ENCODE measurements at places on chromosomes 2 and 18.

GRCh38 chr2:70140791-70141211, 50.0 kb downstream of the C2orf42 start:
- DNase-seq, result no peak

- no peak for DNase-seq
These were observed 213.6 kb upstream of the FAM98A start for GRCh38 chr2:33812707-33813106.

DNA sequence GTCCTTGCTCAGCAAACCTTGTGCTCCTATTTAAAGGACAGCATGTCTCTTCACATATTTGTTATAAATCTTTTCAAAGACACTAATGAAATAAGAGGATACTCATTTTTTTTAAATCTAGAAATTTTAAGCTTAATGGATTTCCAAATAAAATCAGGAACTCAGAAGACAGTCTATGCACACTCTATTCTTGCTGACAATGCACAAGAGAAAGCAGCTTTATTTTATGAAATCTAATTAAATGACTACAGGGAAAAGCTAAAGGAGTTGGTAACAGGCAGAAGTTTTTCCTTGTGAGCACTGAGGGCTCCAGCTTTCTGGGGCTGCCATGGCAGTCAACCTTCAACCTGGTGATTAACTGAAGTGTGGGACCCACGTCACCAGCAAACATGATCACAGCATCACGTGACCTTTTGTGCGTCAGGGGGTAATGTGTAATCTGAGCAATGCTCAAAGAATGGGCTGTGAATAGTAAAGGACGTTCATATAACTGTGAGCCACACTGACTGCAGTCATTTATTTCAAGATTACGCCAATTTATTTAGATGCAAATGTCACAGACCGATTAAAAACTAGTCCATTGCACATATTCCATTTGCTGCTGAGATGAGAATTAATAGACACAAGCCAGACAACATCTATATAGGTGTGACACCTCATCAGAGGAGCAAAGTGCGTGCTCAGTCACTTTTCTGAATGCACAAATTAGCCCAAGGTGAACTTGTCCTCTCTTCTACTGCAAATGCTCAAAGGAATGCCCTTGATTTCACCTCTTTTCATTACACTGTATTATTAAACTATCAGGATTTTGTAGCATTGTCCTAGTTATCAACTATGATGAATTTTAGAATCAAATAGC, 11.6 kb upstream of the DNER start:
- DNase-seq, result no peak

GRCh38 chr2:195612611-195613495, 44.2 kb upstream of the SLC39A10 start:
- DNase-seq, result no peak

- DNase-seq, result no peak
These were observed 10.5 kb downstream of the ATG16L1 start for GRCh38 chr2:233261819-233262555.

DNA sequence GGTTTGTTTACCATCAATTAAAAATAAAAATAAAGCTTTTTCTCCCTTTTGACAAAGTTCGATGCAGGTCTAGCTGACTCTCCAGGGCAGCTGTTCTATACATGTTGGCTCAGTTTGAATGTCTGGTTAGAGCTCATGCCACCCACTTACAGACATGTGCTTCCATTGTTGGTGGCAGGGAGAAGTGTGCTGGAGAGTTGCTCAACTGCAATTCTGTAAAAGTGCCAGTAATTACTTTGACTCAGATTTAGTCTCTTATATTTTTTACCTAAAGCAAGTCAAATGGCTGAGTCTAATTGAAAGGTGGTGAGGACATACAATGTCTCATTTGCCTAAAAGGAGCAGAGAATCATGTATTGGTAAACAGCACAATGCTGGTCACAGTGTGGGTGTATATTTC, 609.1 kb upstream of the SYT4 start:
- DNase-seq, result no peak

- no peak for DNase-seq
These were observed 198.5 kb upstream of the ITGA4 start for GRCh38 chr2:181258720-181259119.

GRCh38 chr2:218671654-218672566, at the start of the genes RNF25 and STK36:
RNF25 (minus strand) TSS chr2:218672002; CDS start chr2:218671970, 32 bp downstream.
STK36 (plus strand) TSS chr2:218672086; CDS start chr2:218672830, 744 bp downstream.
- DNase-seq, result peak; percentile 73

DNA sequence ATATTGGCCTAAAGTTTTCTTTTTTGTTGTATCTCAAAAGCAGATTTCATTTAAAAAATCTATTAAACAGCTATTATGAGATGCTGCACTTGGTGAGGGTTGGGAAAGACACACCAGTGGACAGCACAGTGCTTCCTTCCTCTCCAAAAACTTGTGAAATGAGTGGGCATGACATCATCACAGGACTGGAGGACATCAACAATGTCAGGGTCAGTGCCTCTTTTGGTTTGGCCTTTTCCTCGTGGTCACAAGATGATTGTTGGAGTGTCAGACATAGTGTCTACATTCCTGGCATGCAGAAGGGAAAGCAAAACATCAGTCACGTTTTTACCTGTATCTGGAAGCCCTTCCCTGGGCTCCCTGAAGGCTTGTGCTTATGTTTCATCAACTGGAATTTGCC, 49.6 kb downstream of the IL1R2 start:
- DNase-seq, result no peak

DNA sequence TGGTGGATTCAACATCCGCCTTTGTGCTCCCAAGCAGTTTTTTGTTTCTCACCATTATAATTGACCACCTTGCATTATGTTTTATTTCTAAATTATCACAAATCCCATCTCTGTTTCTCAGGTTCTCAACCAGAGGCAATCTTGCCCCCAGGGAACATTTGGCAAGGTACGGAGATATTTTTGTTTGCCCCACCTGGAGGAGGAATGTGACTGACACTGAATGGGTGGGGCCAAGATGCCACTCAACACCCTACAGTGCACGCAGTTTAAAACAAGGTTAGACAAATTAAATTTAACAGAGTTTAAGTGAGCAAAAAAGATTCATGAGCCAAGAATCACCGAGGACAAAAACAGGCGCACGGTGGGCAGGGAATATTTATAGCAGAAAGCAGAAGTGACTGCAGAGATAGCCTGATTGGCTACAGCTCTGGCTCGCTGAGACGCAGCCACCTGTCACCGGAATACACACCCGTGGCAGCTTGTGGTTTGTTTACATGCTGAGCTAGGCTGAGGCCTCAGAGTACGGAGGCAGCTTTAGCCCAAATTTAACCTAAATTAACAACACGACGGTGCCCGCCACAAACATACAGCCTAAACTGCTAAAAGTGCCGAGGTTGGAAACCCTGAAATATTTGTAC, 150.0 kb upstream of the ALKAL2 start:
- DNase-seq, result no peak

DNA sequence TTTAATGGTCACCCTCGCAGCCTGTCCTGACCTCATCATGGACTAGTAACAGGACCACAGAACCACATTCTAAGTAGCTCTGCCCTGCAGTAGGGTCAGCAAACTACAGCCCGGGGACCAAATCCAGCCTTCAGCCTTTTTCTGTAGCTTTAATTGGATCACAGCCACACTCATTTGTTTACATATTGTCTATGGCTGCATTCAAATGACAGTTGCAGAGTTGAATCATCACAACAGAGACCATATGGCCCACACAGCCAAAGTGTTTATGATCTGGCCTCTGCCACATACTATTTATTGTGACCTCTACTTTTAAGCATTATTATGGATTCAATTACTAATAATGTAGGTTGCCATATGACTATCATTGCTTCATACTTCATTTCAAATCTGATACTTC, 47.7 kb downstream of the MAP3K19 start:
- DNase-seq, result no peak

- no peak for DNase-seq
These were observed 13.7 kb upstream of the TET3 start for GRCh38 chr2:73970850-73971471.

- no peak for DNase-seq
These were observed 49.1 kb downstream of the GTF3C3 start for GRCh38 chr2:196750291-196750923.

- no peak for DNase-seq
These were observed 1795.7 kb upstream of the PIK3C3 start for GRCh38 chr18:40159141-40160017.

DNA sequence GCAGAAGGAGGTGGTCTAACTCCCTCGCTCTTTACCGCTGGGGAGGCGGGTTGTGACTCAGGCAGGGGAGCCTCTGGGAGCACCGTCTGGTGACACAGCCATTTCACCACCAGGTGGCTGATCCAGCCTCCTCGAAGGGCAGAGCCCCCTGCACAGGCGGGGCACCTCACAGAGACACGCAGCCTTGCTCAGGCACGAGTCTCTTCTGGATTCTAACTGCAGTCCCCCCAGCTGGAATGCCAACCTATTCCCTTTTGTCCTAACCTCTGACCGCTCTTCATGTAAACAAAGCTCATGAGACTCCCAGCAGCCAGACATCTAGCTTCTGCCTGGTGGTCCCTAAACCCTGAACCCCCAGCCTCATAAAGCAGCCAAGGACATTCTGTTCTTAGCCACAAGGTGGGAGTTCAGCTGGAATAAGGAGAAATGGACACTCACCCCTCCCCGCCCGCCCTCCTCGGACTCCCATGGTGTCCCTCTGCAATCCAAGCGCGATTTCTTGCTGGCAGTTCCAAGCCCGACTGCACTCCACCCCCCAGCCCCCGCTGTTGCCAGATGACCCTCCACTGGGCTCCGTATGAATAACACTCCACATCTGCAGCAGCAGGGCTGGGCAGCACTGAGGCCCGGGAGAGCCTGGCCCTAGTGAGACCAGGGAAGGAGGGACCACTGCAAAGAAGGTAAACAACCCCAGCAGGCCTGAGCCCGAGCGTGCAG, 84.3 kb downstream of the TNS1 start:
- DNase-seq, result no peak

- no peak for DNase-seq
These were observed 18.3 kb downstream of the DNPEP start for GRCh38 chr2:219369447-219369861.

DNA sequence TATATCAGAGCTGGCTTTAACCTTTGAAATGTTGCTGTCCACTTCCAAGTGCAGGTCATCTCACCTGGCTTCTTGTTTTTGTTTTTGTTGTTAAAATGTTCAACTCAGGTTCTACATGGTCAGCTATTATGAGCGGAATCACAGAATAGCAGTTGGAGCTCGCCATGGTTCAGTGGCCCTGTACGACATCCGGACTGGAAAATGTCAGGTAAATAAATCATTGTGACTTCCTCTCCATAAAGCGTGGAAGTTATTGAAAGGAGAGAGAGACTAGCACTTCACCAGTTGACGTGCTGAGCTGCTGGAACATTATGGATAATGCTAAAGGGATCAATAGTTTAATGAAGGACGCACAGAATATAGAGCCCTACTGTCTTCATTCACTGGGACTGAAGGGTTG, 184.6 kb upstream of the BOD1L2 start:
- DNase-seq, result no peak

- DNase-seq, result no peak
These were observed 7.8 kb upstream of the RAB12 start for GRCh38 chr18:8601277-8602032.

DNA sequence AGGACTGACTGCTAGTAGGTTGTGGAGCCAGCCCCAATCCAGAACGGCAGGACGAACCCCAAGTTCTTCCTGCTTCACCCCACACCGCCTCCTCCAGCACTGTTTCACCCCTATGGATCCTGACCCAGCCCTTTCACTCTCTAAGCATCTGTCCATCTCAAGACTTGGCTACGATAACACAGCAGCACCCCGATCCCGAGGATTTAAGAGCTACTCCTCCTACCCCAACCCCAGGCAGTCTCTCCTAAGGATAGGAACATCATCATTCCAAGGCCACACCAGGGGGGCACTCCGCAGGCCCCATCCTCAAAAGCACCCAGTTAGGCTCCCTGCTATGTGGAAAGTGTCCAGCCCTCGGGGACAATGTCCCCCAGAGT, 645 bp downstream of the KCTD18 start:
- no peak for DNase-seq

DNA sequence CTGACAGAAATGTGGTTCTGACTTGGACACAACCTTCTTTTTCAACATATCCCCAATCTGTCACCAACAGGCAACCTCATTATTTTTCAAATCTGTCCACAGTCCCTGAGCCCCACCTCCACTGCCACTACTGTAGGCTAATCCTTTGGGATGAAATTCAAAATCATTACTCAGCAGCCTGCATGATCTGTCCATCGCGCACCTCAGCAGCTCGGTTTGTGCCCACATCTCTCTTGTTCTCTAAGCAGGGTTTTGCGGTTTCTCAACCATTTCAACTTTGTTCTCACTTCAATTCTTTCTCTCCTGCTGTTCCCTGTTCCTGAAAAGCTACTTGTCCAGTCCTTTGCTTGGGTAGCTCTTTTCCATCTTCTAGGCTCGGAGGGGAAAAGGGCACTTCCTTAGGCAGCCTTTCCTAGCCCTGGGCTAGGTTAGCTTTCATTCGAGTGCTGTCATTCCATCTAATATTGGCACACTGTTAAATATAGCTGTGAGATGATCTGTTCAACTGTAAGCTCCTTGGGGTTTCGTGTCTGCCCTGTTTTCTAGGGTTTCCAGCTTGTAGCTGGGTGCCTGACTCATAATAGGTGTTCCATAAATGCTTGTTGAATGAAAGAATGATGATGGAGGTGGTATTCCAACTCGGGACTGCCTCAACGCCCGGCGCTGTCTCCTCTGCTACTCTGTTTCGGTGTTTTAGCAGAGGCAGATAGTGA, 653 bp upstream of the ANKAR start:
- no peak for DNase-seq

GRCh38 chr2:187497858-187498463, 49.9 kb upstream of the CALCRL start:
- DNase-seq, result no peak

DNA sequence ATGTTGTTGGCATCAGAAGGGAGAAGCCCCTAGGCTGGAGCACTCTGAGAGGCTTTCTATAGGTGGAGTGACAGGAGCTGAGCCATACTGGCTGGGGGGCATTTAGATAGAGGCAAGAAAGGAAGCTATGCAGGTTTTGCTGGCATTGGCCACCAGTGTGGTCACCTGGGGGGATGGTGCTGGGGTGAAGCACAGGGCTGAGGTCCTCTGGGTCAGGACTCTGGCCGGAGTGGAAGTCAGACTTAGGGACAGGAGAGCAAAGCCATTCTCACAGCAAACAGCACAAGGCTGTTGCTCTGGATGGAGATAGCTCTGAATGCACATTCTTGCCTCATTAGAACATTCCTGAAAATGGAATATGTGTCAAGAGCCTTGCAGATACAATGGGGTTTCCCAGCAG, 47.4 kb downstream of the NTSR2 start:
- no peak for DNase-seq

- DNase-seq, result no peak
These were observed 81.9 kb downstream of the CDH2 start for GRCh38 chr18:28095041-28095440.

- no peak for DNase-seq
These were observed at the start of gene KCNG3 for GRCh38 chr2:42493468-42494354. KCNG3 (minus strand) TSS chr2:42493982; CDS start chr2:42493501, 481 bp downstream.

- DNase-seq, result no peak
These were observed 226.4 kb upstream of the CXCR4 start for GRCh38 chr2:136344339-136344738.

DNA sequence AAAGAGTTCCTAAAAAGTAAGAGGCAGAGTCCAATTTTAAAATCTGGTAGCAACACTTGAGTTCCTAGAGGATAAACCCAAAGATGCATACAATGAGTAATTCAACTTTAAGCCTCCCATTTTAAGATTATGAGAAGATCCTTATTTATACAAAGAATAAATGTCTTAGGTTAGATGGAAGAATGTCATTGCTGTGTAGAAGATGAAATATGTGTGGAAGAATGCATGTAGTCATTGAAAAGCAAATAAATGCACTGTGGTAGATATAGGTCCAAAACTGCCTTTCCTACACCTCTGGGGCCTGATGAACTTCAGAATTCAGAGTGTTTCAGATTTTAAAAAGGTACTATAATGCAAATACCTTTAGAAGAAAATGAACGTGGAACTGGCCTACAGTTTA, 58.7 kb upstream of the LRP1B start:
- no peak for DNase-seq

GRCh38 chr2:208013285-208014178, 11.8 kb downstream of the PLEKHM3 start:
- DNase-seq, result no peak
